Pons (tissue), 1 donor: ENCODE measurements at places on chromosomes 1 and 21.

GRCh38 chr1:88191917-88192316 is 492.2 kb upstream of the PKN2 start:
- no peak for DNase-seq

DNA sequence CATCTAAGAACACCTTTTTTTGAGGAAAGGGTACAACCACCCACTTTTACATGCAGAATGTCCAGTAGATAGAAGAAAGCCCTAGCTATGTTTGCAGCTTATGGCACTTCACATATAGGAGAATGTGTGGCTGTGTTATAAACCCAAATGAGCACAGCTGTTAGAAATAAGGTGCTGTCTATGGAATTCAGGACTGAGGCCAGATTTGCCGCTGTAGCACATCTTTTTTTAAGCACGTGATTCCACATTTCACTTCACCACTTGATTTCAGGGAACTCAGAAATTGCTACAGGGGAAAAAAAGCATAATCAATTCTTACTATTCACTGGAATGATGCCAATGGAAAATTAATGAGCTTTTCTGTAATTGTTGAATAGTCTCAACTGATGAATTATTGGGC is 147.2 kb upstream of the ADAMTS5 start:
- DNase-seq: no peak

- no peak for DNase-seq
Observed at GRCh38 chr1:154483941-154484803, 17.8 kb upstream of the TDRD10 start.

- peak; percentile 91 for DNase-seq
Observed at GRCh38 chr1:209411491-209411929, 172.0 kb upstream of the CAMK1G start.

- DNase-seq: no peak
Observed at GRCh38 chr1:218980881-218981280, 192.8 kb upstream of the LYPLAL1 start.

- peak; percentile 53 for DNase-seq
Observed at GRCh38 chr1:29245876-29246275, 9.6 kb downstream of the PTPRU start.

DNA sequence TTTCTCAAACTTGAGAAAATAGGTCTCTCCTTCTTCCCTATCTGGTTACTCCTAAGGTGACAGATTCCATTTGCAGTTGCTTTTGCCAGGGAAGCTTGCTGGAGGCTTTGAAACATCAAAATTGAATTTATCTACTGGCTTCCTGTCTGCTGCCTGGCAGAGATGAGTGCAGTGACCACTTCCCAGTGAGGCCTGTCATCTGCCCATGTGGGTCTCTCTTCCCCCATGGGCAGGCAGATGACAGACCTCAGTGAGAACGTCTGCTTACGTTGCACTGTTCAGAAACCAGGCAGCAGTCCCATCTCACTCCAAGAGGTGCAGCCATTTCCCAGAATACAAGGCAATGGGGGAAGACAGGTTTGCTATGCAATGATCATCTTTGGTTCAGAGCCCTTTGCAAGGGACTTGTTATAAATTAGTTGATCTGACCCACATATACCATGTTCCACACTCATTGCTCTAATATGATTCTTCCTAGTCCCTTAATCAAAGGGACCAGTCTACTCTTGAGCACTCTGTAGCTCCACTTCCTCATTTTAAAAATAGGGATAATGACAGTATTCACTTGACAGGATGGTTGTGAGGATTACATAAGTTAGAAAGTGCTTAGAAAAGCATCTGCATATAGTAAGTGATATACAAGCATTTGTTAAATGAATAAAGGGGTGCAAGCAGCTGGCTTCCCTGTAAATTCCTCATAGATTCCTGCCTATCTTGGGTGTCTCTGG is 10.6 kb downstream of the PGBD5 start:
- peak; percentile 53 for DNase-seq

DNA sequence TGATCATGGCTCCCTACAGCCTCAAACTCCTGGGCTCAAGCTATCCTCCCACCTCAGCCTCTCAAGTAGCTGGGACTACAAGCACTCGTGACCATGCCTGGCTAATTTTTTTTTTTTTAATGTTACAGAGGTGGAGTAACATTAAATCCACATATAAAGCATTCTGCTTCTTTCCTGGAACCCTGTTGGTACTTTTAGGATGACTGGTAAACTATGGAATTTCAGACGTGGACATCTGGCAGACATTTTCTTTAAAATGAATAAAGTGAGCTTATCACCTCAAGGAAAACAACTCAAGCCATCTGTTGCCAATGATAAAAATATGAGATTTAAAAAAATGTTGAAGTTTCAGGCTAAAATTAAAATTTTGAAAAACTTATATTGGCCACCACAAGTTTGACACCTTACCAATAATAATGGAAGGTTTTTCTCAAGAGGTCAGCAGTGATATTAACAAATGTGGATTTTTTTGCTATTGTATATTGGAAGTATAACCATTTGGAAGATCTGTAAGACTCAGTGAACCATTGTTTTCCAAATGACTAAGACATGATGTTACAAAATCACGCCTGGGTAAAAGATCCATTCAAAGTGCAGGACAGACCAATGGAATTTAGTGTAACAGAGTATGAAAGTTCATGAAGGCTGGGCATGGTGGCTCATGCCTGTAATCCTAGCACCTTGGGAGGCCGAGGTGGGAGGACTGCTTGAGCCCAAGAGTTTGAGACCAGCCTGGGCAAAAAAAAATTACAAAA is 52.7 kb upstream of the EIF4G3 start:
- DNase-seq: no peak

GRCh38 chr1:93415296-93415695 is 32.6 kb upstream of the FNBP1L start:
- no peak for DNase-seq

DNA sequence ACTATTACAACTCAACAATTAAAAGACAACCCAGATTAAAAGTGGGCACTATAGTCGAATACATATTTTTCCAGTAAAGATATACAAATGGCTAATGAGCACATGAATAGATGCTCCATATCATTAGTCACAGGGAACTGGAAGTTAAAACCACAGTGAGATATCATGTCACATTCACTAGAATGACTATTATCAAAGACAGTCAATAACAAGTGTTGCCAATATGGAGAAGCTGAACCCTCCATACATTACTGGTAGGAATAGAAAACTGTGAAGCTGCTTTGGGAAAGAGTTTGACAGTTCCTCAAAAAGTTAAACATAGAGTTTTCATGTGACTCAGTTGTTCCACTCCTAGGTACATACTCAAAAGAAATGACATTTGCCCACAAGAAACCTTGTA is 30.6 kb upstream of the MRPS6 start:
- no peak for DNase-seq

DNA sequence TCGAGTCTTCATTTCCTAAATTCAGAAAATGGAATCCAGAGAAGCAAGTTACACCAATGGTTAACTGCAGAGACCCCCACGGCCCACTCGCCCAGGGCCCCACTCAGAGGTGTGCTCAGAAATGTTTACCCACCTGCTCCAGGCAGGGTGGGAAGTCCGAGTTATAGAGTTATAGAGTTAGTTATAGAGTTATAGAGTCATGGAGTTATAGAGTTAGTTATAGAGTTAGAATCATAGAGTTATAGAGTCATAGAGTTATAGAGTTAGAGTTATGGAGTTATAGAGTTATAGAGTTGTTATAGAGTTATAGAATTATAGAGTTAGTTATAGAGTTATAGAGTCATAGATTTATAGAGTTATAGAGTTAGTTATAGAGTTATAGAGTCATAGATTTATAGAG is 31.7 kb downstream of the UBASH3A start:
- no peak for DNase-seq

DNA sequence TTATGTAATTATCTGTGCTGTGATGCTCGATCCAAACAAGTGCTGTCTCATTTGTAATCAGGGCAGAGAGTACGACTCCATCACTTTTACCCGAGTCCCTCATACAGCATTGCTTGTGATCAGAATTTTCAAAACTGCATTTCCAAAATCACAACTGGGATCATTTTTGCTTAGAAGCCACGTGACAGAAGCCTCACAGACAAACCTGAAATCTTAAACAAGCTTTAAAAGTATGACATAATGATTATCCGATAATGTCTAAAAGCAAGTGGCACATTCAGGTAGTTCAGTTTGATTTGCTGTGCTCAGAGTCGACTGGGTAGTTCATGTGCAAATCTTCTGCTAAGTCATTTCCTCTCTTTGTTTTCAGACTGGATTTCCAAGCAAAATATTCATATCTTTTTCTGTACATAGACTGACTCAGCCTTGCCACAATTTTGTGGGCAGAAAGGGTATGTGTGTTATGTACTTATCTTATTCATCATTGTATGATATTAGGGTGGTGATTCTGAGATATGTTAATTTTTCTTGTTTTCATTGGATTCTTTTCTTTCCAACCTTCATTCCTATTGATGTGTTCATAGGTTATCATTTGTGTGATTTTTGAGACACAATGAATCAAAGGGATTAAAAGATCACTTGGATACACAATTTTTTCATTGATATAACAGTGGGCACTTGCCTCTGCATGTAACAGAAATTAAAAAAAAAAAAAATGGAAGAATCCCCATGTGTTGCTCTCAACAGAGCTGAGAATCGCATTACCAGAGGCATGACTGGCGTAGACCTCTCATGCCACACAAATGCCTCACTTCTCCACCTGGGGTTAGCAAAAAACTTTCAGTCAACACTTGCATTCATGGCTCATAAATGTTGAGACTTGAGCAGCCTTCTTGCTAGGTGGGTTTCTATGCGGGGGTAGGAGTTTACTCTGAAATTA is 355.7 kb downstream of the LTN1 start:
- no peak for DNase-seq

DNA sequence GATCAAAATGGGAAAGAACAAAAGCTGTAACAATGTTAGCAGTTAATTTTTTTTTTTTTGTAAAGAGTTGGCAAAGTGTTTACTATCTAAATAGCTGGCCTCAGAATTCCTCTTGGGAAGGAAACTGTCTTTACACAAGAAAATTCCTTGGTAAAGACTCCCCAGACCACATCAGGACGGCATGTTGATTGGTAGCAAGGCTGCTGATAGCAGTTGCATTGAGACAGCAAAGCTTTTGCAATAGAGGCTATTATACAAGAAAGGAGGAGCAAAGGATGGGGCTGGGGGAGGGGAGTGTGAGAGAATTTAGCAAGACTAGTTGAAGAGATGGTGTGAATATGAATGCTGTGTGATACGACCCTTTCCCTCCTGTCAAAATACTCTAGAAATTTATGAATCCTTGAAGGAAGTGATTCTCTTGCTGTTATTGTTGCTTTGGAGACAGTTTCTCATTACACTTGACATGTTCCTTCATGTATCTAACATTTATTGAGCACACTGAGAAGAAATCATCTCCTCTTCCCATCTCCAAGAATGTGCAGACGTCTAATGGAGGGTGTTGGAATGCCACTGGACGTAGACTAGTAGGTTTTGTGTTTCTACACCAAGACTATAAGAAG is 355.6 kb downstream of the SIPA1L2 start:
- DNase-seq: no peak

GRCh38 chr1:220991506-220991905 is 112.3 kb downstream of the HLX start:
- DNase-seq: no peak

GRCh38 chr1:232805269-232806185 is at the start of gene MAP10:
Gene MAP10, plus strand, starts transcription at chr1:232805416. Its CDS starts 34 bp downstream, at chr1:232805450.
- DNase-seq: no peak

DNA sequence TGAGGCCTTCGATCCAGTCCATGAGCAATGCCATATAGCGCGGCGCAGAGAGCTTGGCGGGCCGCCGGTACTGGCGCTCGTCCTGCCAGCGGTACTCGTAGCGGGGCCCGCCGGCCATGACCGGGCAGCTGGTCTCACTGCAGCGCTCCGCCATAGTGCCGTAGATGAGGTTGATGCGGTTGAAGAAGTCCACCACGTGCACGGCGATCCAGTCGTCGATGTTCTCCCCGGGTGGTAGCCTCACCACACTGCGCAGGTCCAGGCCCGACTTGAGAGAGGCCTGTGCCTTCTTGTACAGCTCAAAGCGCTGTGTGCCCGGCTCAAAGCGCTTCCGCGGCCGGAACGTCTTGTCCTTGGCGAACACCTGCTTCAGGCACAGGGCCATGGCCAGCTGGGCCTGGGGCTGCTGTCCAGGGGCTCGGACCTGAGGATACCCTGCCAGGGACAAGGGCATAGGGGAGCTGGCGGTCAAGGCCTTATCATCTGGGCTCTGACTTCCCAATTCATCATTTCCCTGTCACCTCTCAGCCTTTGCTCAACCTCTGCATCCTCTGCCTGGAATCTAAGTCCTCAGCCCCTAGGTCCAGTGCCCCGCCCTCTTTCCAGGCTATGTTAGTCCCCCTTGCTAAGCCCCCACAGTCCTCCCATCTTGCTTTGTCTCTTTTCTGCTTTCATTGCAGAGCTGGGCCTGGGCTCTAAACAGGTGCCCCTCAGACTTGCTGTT is 3.5 kb downstream of the MOB3C start:
- DNase-seq: no peak

DNA sequence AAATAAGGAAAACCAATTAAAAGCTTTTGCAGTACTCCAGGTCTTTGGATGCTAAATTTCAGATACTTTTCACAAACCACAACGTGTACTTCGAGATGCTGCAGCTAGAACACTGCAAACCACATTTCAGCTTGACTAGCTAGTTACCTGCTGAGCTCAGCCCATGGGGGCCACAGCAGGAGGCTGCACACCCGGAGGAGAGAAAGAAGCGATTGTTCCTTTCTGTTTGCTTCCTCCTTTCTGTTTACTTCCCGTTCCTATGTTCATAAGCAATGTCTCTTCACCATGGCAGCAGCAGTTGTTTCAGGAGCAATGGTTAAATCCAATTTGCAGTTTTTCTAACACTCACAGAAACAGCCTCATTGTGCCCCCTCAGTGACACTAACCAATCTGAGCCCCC is 225.6 kb upstream of the FGGY start:
- no peak for DNase-seq

GRCh38 chr1:51439895-51440294 is 79.2 kb downstream of the EPS15 start:
- no peak for DNase-seq

DNA sequence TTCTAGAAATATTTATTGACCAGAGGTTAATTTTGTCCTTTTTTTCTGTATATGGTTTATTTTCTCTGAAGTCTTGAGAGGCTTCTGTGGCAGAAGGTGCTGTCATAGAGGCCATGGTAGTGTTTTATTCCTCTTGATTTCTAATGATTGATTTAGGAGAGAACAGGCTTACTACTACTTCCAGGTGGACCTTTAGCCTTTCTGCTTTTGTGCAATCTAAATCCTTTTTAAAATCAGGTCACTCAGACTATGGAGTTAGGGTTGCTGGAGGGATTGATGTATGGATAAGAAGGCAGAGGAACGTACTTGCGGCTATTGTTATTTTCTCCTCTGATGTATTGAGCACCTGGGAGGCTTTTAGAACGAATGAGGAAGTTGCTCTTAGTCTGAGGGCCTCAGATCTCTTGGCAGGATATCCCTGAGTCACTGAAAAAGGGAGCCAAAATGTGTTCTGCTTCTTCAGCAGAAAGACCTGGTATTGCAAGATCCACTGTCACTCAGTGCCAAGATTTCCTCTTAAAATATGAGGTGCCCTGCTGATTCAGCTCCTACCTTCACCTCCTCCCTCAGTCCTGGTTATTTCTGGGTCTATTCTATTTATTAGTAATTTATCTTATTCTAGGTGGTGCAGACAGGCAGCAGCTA is 277.4 kb downstream of the ZNF648 start:
- peak; percentile 67 for DNase-seq
